ENCODE measurements at places on chromosomes 11 and 22.

DNA sequence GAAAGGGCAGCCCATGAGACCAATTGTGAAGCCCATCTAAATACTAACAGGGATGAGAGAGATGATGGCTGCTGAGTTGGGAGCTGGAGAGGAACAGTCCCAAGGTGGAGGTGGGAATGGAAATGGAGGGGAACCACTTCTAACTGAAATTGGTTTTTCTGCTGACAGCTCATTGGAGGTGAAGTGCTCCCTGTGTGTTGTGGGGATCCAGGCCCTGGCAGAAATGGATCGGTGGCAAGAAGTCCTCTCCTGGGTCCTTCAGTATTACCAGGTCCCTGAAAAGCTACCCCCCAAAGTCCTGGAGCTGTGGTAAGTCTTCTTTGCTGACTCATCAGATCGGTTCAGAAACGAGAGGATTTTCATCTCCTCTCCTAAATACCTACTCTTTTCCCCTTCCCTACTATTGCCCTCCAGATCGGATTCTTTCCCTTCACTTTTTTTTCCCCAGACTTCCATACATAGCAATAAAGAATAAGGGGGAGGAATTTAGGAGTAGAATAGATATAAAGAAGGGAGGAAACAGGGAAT, 2.0 kb downstream of the PEX26 start:
- no peak for DNase-seq

- no peak for DNase-seq
Observed at GRCh38 chr11:72257570-72257969, 13.6 kb upstream of the PHOX2A start.

- DNase-seq, result no peak
Observed at GRCh38 chr11:13899603-13900002, 62.9 kb upstream of the SPON1 start.

GRCh38 chr11:8066911-8067455, 14.0 kb upstream of the TUB start:
- DNase-seq, result no peak

DNA sequence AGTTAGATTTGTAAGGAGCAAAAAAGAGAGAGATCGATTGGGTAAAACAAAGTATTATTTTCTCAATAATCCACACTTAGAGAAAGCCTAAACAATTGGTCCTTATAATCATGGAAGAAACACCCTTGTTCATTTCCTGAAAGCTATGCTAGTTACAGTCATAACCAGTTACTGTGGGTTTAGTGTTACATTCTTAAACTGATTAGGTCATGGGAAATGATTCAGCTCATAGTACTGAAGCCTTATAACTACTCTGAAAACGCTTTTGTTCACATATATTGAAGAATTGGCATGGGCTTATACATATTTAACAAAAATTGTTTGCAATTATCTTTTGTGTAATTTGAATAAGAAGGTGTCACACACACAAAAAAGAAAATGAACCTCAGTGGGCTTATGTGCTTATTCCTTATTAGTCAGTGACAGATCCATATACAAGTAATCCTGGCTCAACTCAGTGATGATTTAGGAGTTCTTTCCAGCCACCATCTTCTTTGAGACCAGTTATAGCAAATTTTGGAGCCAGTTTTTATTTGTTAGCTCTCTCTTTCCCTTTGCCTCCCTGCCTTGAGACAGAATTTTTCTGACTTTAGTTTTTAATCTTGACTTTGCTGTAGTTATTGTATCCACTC, 198.5 kb upstream of the CTSC start:
- DNase-seq, result no peak

GRCh38 chr11:128390246-128390645, 197.1 kb downstream of the ETS1 start:
- no peak for DNase-seq

- DNase-seq, result no peak
Observed at GRCh38 chr22:32692371-32692770, 109.1 kb upstream of the TIMP3 start.

DNA sequence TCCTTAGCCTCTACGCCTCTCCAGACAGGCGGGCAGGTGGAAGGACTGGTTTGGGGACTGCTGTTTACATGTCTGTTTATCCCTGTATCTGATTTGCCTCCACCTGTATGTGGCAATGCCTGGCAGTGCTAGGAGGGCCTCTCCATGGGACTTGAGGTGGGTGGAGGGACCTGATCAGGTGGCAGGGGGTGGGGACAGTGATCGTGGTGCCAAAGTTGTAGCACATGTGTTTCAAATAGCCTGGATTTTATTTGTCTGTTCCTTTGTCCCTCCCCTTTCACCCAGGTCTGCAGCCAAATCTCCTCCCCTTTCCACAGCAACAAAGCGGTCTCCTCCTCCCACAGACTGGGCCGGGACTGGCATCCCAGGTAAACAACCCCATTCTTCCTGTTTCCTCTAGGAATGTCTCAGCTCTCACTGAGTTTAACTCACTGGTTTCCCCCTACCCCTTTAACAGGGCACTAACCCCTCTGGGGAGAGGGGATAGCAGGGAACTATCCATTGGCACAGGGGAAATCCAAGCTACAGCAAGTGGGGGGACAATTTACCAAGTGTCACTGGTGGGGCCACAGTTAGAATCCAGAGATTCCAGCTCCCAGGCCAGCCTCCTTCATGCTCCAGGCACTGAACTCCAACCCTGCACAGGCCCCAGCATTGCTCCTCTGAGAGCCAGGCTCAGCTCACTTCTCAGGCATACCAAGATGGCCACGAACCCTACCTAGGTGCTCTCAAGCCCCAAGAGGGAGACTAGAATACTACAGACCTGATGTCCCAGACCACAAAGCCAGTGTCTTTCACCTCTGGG, 22.9 kb upstream of the TLCD5 start:
- no peak for DNase-seq

GRCh38 chr11:123260511-123261211, 65.6 kb upstream of the CLMP start:
- no peak for DNase-seq

GRCh38 chr22:47297261-47298016, 535.0 kb downstream of the TBC1D22A start:
- DNase-seq, result no peak

DNA sequence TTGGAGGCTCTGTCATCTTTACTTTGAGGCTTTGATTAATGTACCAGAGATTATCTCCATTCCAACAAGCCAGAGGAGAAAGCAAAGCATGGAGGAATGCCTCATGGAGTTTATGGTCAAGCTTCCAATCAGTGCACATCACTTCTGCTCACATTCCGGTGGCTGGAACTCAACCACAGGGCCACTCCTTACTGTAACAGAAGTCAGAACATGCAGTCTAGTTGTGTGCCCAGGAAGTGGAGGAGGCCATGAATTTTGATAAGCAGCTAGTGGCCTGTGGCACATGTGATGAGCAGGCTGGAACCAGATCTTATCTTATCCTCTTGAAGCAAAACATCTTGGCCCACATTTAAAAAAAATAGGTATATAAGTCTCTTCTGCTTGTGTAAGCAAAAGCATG, 258.9 kb upstream of the ARHGAP20 start:
- DNase-seq, result no peak

- peak; percentile 69 for DNase-seq
Observed at GRCh38 chr22:46969491-46969890, 207.0 kb downstream of the TBC1D22A start.

GRCh38 chr11:35233518-35233917, 94.5 kb downstream of the CD44 start:
- DNase-seq, result no peak

GRCh38 chr11:62573006-62573591, 592 bp downstream of the EEF1G start:
- no peak for DNase-seq

GRCh38 chr11:85756401-85757200, 54.3 kb downstream of the SYTL2 start:
- DNase-seq, result no peak

DNA sequence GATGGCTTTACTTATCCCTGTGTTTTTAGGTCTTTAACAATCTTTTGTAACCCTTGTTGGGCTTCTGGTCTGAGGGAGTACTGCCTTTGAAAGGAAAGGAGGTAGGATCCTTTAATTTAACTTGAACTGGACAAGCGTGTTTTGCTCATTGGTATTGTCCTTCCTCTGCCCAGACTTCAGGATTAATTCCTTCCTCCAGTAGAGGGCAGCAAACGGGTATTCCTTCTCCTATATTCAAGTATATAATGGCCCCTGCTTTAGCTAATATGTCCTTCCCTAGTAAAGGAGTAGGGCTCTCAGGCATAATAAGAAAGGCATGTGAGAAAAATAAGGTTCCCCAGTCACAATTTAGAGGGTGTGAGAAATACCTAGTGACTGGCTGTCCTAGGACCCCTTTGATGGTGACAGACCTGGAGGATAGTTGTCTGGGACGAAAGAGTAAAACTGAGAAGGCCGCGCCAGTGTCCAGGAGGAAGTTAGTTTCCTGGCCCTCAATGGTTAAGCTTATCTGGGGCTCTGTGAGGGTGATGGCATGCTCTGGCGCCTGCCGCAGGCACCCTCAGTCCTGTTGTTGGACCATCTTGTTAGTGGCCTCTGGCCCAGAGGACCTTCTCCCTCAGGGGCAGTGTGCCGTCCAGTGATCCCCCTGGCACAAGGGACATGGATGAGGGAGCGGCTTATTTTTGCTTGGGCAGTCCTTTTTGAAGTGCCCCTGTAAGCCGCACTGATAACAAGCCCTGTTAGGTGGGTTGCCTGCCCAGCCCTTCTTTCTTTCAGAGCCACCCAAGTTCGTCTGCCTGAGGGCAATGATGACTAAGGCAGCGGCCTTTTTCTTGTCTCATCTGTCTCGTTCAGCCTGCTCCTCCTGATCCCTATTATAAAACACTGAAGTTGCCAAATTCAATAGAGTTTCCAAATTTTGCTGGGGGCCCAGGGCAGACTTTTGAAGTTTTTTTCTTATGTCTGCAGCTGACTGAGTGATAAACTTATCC, 51.8 kb downstream of the C11orf71 start:
- DNase-seq, result no peak

- DNase-seq, result no peak
Observed at GRCh38 chr11:8691601-8692000, 9.0 kb downstream of the RPL27A start.

DNA sequence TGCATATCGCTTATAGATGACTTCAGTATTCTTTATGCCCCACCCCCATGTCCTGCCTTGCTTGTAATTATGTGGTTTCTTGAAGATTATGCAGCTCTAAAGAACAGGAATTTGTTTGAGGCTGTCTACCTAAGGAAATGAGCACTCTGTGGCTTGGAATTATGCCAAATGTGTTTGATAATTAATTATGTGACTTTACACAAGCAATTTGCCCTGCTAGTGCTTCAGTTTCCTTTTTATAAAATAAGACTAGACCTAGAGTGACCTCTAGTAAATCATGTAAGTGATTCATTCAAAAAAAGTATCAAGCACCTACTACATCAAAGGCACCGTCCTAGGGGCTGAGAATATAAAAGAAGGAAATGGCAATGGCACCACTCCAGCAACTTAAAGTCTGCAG, 491.5 kb upstream of the KIRREL3 start:
- DNase-seq, result no peak

DNA sequence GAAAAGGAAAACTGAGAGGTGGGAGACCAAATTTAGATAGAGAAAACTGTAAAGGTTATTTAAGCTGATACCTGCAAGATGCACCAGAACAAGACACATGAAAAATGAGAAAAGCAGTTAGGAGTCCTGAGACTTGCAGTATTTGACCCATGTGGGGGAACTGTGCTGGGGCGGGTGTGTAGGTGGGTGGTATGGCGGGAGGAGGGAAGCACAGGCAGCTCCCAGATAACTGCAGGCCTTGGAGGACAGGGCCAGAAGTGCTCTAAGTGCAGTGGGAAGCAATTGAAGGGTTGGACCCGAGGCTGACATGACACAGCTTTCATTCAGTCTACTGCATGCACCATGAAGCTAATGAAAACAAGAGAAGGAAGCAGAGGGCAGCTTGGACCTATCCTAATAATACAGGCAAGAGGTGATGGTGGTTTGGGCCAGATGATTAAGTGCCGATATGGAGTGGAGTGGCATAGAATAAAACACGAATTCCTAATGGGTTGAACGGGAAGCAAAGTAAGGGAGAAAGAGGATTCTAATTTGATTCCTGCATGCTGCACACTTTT, 48.0 kb upstream of the ANO3 start:
- DNase-seq, result no peak

DNA sequence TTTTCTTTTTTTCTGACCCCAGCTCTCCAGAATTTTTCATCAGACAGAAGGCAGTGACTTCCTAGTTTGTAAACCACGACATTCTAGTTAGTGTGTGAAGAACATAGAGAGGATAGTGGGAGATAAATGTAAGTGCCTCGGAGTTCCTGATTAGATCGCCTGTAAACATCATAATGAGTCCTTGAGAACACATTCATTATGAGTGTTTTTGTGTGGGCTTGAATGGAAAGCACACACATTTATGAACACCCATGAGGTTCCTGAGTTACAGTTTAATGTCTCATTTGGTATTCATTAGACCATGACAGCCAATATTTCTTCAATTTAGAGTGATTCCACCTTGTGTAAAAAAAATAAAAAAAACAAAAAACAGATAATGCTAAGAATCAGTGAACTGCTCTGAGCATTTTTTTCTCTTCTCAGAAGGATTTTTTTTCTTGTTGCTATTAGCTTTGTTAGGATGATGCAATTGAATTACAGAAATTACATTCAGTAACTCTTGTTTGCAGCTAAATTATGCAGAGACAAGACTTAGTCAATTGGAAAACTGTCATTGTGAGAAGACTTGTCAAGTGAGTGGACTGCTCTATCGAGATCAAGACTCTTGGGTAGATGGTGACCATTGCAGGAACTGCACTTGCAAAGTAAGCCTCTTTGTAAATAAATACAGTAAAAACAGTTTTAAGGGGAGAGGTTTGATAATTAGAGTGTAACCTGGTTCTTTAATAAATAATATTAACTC, 257.6 kb downstream of the NELL1 start:
- DNase-seq, result no peak

DNA sequence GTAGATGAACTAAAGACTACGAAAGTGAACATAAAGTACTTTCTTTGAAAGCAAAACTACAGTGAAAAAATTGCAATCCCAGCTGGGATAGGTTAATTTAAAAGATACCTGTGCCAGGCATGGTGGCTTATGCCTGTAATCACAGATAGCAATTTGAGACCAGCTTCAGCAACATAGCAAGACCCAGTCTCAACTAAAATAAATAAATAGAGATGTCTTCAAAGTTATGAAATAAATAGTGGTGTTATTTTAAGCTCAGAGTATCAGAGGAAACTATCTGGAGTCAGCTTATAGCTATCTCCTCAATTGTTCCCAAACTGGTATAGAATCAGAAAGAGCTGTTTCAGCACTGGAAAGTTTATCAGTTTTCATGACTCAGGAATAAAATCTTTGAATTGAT, 17.3 kb upstream of the MMP13 start:
- no peak for DNase-seq

DNA sequence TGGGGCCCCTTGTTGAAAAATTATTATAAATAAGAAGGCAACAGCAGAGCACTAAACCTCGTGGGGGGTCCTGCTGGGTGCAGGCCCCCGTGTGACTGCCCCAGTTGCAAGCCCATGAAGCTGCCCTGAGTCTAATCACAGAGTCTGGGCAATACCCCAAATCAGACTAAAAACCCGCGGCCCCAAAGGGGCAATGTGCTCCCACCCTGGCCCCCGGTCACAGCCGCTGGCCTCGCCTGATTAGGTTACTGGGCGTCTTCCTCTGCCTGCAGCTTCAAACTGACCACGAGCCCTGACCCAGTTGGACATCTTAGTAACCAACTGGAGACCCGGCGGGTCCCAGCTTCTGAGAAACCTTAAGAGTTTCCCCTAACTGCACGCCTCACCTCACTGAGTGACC, 1.6 kb downstream of the CXCR5 start:
- no peak for DNase-seq
